SJSA1 (cell line): ENCODE measurements at places on chromosomes 3 and 15.

DNA sequence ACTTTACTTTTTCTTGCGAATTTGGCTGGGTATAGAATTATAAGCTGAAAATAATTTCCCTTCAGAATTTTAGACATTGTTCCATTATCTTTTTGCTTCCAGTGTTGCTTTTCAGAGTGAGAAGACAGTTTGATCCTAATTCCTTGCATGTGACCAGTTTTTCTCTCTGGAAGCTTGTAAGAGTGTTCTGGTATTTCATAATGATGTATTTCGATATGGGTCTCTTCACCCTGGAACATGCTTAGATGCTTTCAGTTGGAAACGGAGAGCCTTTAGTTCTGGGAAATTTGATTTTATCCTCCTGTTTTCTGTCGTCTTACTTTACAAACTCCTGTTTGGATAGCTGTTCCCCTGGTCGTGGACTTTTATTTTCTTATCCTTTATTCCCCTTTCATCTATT lies 13.9 kb downstream of the ALPK3 start:
- no peak overlapping the region for H3K27ac ChIP-seq
- H3K27me3 ChIP-seq = no peaks in the 10 kb centered on the region
- no peak for DNase-seq

DNA sequence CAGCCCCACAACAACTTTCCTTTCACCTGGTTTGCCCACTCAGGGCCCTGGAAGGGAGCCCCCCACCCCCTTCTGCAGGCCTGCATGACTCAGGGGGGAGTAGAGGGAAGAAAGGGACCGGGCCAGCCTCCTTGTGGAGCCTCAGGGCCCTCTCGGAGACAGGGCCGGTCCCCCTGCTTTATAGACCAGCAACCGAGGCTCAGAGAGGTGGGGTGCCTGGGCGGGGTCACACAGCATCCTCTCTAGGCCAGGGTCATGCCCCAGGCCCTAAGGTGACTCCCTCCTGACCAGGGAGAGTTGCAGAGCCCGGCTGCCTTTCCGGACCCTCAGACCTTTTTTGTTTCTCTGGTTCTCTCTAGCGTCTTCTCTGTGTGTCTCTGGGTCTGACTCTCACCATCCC lies 211.3 kb downstream of the TBC1D2B start:
- H3K4me3 ChIP-seq = no peak overlapping the region
- H3K4me1 ChIP-seq = no peaks in the 10 kb centered on the region
- H3K27me3 ChIP-seq = no peaks in the 10 kb centered on the region; the same call in 1 of the 2 replicates
- H3K27ac ChIP-seq = no peak overlapping the region
- DNase-seq = no peak

- H3K4me1 ChIP-seq = peaks cover 38% of the 10 kb centered on the region
- no peak for DNase-seq
- H3K27me3 ChIP-seq = no peaks in the 10 kb centered on the region
- H3K4me3 ChIP-seq = no peak overlapping the region
- no peak overlapping the region for H3K27ac ChIP-seq
Measured at GRCh38 chr3:42088803-42089530, 2.2 kb upstream of the TRAK1 start.

DNA sequence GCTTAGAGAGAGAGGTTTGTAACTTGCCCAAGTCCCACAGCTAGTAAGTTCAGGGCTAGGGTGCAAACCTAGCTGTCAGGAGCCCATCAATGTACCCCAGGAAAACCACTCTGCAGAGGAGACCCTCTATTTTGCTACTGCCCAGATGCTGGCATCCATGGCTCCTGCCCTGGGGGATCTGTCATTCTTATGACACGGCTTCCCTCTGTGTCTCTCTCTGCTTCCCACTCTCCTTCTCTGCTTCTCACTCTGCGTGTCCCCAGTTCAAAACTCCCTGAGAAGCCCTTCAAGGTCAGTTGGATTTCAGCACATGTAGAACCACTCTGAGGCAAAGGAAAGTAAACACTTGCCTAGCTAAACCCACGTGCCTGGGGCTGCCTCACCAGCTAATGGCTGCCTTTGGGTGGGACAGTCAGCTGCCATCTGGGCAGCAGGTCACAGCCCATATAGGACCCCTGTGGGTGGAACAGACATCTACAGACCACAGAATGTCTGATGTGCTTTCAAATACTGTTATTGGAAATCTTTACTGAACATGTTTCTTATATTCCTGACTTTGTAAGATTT lies 29.4 kb upstream of the SLCO2A1 start:
- no peaks in the 10 kb centered on the region for H3K36me3 ChIP-seq
- H3K27ac ChIP-seq = peak overlapping the region; percentile 70
- no peaks in the 10 kb centered on the region for H3K27me3 ChIP-seq
- peaks cover 65% of the 10 kb centered on the region for H3K4me1 ChIP-seq
- no peak overlapping the region for H3K4me3 ChIP-seq
